Glomerular endothelial cell (primary cell): ENCODE measurements at places on chromosomes 11 and 22. TPM values are rescaled to one million over a fixed set of nuclear protein-coding genes. Genes with fewer than 3 reads are reported as not detected.

The TRIM6 gene
- 1.5 and 5.1 TPM in 2 replicates for total RNA-seq

The THRSP gene
- total RNA-seq, result not detected in 2 replicates

The OR51B5 gene
- total RNA-seq, result not detected in 2 replicates

The SLC17A6 gene
- total RNA-seq, result not detected in 2 replicates

- no peak for DNase-seq
Observed at GRCh38 chr11:69010964-69011623, 2.0 kb downstream of the MRGPRF start.

DNA sequence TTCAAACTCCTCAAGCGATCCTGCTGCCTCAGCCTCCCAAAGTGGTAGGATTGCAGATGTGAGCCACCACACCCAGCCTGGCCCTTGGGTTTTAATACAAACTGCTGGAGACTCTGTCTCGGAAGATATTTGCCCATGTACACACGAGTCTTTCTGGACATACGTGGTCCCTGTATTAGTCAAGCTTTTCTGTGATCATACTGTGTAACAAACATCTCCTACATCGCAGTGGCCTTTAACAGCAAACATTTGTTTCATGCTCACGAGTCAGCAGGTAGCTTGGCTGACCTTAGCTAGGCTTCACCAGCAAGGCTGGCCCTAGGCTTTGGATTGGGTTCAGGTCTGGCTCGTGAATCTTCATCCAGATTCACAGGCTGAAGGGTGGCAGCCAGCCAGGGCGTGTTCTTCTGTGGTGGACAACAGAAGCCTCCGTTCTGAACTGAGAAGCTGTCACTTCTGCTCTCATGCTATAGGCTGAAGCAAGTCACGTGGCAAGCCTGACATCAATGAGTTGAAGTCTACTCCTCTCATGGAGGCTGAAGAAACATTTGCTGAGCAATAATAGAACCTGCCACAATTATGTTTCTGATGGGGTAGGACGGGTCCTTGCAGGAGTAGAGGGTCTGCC lies 8.8 kb downstream of the KIAA1671 start:
- DNase-seq, result no peak

DNA sequence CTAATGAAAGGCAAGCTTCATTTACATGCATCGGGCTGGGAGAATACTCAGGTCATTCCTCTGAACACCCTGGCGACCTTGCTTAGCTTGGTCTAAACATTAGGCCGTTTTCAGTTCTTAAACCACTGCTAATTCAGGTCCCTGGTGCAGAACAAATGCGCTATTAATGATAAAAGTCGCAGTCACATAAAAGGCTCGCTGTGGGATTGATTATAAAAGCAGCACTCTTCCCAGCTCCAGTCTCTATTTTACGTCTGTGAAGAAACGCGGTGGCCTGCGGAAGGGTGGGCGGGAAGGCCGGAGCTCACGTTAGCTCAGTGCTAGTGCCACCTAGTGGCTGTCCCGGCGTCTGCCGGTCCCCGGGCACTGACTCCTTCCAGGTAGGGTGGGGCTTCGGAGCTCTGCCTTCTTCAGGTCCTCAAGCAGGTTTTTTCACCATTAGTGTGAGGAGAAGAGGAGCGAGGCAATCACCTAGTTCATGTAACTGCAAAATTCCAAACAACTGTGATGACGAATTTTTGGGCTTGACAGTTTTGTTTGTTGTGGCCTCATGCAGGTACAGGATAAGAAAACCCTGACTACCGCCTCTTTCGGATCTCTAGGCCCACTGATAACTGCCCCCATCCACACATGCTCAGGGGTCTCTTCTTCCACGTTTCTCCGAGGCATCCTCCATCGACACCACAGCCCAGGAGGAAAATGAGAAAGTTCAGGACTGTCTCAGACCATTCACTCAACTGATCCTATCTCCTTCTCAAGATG lies 66.5 kb upstream of the CLMP start:
- DNase-seq, result no peak

DNA sequence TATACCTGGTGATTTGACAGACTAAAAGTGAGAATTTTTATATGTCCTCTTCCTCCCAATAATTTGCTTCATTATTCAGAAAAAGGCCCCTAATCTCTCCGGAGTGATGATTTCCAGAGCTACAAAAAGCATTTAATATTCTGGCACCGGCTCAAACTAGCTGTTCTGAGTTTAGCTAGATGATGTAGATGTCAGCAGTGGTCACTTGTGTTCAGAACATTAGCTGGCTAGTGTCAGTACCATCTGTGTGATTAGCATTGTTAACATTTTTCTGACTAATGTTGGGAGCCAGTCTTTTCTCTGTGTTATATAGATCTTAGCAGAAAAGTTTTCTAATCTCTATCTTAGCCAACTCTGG lies 68.7 kb upstream of the RRM1 start:
- DNase-seq, result peak; percentile 50

DNA sequence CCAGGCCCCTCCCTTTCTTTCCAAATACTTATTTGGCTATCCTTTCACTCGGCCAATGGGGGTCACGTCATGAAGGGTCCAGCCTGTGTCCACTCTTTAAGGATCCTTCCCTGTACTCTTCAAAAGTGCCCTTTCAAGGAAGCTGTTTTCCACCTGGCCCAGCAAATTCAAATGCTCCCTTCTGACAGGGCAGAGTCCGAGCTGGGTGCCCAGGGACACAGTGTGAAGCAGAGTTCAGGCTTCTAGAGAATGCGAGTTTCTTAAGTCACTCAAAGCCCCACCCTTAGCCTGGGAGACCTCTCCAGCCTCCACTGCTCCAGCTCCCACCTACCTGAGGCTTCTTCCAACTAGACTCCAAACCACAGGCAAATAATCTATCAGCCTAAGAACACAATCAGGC lies 5.5 kb upstream of the APOA1 start:
- no peak for DNase-seq

GRCh38 chr11:66042227-66042995 lies 6.5 kb downstream of the GAL3ST3 start:
- no peak for DNase-seq

GRCh38 chr11:3886985-3887384 lies 31.5 kb downstream of the STIM1 start:
- DNase-seq, result no peak

- DNase-seq, result no peak
Observed at GRCh38 chr11:82465481-82465880, 268.2 kb downstream of the FAM181B start.

GRCh38 chr11:86101941-86102407 lies 33.1 kb upstream of the PICALM start:
- no peak for DNase-seq

DNA sequence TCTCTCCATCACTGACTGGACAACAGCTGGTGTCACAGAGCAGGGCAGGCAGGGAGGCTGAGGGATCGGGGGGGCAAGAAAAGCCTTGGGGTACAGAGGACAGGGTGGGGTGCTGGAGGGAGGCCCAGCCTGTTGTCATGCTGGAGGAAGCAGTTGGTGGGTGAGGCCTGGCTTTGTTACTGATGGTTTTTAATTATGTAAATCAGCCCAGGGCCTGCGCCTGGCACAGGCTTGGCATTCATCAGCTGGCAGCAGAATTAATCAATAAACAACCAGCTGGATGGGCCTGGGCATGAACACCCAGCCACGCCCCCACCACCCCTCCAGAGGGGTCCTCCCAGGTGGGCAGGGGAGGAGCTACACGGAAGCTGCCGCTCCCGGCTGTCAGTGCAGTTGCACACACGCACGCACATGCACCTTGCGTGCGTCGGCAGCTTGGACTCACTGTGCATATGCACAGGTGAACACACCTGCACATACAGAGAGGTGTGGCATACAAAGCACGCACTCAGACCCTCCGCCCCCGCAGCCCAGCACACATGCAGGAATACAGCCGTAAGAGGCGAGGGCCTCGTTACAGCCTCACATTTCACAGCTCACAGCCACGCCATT lies 21.3 kb upstream of the ELFN2 start:
- DNase-seq, result no peak

DNA sequence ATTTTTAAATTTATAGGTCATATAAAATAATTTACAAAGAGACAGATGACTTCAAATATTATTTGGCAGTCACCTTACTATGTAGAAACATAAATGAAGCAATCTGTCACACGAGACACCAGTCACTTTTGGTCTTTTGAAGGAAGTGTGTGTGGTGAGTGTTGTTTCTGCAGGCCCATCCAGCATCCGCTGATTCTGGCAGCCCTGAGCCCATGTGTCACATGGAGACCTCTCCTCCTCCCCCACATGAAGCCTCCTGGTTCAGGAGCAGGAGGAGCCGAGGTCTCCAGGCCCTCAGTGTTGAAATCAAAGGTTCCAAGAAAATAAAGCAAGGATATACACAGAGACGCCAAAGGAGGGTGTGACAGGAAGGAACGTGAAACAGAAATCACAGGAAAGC lies 60.1 kb downstream of the ARFGAP3 start:
- DNase-seq, result no peak

- DNase-seq, result no peak
Observed at GRCh38 chr11:74866557-74866956, 82.3 kb downstream of the XRRA1 start.

GRCh38 chr11:6404342-6405051 lies 14.2 kb downstream of the SMPD1 start:
- no peak for DNase-seq
